ENCODE measurements at places on chromosomes 4 and X.

- DNase-seq: no peak
Observed at GRCh38 chr4:89754531-89754930, 82.4 kb downstream of the SNCA start.

- no peak for DNase-seq
Observed at GRCh38 chr4:111701102-111701501, 444.2 kb upstream of the FAM241A start.

DNA sequence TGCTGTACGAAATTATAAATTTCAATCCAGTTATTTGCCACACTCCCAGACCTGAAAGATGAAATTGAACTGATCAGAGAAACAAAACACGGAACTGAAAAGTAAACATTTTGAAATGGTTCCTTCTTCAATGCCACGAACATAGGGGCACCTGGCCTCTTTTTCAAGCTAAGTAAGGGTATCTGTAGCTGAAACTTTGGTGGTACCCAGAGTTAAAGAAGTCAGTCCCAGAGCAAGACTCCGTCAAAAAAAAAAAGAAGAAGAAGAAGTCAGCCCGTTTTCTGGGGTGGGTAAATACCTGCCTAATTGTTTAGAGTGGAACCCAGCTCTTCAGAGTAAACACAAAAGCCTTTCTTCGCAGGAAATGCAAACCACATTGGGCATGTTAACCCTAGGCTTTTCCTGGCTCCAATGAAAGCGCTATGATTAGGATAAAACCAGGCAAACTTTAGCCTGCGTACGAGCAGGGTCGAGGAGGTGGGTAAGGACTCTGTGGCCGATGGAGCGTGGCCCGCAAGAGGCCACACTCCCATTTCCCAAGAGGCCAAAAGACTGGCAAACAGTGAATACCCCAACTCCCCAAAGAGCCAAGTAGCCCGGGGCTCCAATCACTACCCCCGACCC is 1.3 kb downstream of the ANTXR2 start:
- DNase-seq: no peak

DNA sequence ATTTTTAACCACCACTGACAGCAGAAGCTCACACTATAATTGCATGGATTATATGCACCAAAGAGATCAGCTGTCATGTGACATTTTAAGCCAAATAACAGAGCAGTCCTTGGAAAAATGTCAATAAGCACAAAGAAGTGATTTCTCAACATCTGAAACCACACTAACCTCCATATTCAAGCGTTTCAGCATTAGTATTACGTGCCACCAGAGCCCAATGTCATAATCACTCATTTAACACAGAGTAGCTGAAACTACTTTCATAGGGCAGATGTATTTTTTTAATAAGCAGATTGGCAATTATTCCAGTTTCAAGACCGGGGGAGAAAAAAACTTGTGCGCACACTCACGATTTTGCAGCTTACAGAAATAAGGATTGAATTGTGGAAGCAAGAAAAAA is 76.6 kb downstream of the SH3KBP1 start:
- DNase-seq: no peak

DNA sequence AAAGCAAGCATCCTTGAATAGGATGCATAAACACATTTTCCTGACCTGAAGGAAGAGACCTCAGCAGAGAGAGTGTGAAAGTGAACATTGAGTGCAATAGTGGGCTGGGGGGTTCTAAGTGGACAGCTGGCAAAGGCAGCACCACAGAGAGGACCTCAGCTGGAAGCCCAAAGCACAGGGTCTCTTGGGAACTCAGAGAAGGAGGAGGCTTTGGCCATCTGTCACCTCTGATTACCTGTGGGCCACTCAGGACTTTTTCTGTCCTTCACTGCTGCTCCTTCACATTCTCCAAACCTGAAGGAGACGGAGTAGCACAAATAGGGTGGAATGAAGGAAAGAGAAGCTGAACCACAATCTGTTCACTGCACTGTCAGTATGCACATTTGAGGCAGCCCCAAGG is 37.9 kb upstream of the FAT4 start:
- DNase-seq: peak; percentile 4

DNA sequence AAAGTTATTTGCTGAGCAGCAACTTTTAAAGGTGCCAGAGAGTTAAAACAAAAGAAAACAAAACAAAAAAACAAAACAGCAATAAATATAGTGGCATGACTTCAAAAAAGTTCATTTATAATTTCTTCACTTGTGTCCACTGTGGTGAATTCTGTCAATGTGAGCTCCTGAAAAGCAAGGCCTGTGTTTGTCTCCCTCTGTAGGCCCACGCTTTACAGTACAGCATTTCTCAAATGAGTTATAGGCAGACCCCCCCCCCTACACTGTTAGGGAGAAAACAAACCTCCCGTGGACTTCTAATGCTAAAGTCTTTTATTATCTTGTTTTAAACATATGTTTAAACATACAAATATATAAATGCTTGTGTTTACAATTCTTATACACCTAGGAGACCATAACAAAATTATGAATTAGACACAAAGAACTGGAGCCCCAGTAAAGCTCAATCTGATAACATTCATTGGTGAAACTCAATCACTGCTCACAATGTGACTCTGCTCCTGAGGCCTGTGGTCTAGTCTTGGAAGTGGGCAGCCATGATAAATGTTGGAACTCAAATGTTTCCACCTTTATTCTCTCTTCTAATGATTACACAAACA is 47.0 kb upstream of the SCOC start:
- DNase-seq: peak; percentile 57

DNA sequence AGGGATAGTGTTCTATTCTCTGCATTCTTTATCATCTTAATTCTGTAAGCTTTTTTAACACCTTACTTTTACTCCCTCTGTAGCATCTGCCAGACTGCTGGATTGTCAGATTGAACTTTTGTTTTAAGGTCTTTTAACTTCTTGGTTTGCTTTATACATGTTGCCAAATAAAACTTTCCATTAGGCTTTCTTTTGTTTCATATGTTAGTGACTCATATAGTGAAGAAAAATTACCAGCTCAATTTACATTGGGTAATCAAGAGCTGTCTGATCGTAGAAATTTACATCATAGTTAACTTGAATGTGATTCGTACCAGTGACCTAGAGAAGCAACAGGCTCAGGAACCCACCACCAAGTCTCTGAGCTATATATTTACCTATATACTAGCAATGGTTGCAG is 28.5 kb upstream of the KLHL4 start:
- DNase-seq: no peak

GRCh38 chr4:66930206-66930605 is 615.1 kb downstream of the CENPC start:
- DNase-seq: no peak

GRCh38 chr4:166274136-166274761 is 401.2 kb downstream of the TLL1 start:
- no peak for DNase-seq

- no peak for DNase-seq
Observed at GRCh38 chrX:100931218-100931924, 2.7 kb upstream of the XKRX start.

- DNase-seq: no peak
Observed at GRCh38 chr4:25313201-25313895, 774 bp downstream of the ZCCHC4 start.

DNA sequence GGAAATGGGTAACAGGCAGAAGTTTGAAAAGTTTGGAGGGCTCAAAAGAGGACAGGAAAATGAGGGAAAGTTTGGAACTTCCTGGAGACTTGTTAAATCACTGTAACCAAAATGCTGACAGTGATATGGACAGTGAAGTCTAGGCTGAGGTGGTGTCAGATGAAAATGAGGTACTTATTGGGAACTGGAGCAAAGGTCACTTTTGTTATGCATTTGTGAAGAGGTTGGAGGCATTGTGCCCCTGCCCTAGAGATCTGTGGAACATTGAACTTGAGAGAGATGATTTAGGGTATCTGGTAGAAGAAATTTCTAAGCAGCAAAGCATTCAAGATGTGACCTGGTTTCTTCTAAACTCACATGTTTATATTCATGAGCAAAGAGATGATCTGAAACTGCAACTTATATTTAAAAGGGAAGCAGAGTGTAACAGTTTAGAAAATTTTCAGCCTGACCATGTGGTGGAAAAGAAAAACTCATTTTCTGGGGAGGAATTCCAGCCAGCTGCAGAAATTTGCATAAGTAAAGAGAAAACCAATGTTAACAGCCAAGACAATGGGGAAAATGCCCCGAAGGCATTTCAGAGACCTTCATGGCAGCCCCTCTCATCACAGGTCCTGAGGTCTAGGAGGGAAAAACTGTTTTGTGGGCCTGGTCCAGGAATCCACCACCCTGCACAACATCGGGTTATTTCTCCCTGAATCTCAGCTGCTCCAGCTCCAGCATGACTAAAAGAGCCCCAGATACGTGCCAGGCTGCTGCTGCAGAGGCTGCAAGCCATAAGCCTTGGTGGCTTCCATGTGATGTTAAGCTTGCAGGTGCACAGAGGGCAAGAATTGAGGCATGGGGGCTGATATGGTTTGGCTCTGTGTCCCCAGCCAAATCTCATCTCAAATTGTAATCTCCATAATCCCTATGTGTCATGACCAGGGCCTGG is 632.5 kb upstream of the GNPDA2 start:
- DNase-seq: no peak

GRCh38 chr4:68145261-68145660 is 15.6 kb upstream of the TMPRSS11F start:
- DNase-seq: no peak

DNA sequence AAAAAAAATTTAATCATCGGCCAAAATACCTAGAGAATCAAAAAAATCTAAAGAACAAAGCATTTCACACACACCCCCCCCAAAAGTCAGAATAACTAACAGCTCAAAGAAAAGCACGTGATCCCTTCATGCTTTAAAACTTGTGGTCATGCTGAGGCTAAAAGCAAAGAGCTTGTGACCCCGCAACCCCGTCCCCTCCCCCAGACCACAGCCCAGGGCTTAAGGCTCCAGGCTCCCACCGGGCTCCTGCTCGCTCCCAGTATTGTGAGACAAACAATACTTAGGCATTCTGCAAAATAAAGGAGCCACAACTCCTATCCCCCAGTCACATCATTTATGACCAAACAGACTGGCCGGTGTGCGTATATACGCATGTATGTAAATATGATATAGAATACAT is 62.1 kb upstream of the CCDC160 start:
- DNase-seq: no peak

- DNase-seq: no peak
Observed at GRCh38 chrX:132023896-132024386, 839 bp downstream of the STK26 start.

GRCh38 chr4:26787461-26788340 is 72.9 kb upstream of the STIM2 start:
- peak; percentile 47 for DNase-seq

DNA sequence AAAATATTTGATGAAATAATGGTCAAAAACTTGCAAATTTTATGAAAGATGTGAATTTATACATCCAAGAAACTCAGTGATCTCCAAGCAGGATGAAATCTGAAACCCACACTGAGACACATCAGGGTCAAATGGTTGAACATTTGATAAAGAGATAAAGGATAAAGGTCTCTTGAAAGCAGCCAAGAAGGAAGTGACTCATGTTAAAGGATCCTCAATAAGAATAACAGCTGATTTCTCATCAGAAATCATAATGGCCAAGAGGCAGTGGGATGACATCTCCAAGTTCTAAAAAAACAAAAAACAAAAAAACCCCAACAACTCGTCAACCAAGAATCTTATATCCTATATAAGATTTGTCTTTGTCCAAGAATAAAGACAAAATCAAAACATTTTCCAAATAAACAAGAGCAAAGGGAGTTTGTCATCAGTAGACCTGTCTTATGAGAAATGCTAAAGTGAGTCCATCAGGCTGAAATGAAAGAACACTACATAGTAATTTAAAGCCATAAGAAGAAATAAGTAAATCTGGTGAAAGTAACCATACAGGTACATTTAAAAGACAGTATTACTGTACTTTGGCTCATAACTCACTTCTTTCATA is 121.7 kb downstream of the PDS5A start:
- no peak for DNase-seq

DNA sequence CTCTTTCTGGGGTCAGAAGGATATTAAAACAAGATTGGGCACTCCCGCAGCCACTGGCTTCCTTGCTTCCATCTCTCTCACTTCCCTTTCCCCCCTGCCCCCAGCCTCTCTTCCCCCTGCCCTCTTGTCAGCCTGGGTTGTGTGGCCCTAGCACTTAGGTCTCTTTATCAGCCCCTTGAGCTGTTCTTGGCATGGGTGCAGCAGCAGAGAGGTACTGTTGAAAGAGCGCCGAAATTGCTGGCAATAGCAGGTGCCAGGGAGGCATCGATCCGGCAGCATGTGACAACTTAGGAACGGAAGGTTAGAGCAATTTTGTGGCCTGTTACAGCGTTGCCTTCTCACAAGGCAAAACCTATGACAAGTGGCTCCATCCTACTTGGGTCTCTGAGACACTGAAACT is 333.1 kb upstream of the IGFBP7 start:
- no peak for DNase-seq

- no peak for DNase-seq
Observed at GRCh38 chr4:106652095-106652494, 283.5 kb upstream of the GIMD1 start.

Data from SK-N-DZ (cell line).